Frontal cortex (tissue), 4 donors: ENCODE measurements at places on chromosomes 11 and 22. TPM values are rescaled to one million over a fixed set of nuclear protein-coding genes. Genes with fewer than 3 reads are reported as not detected.

The TMPRSS6 gene
- total RNA-seq = not detected

The SEC14L6 gene
- 0.82 TPM for total RNA-seq

The SESN3 gene
- 62.4 TPM for total RNA-seq

The XNDC1N gene
- total RNA-seq = 4.9 TPM

The RAB1B gene
- 22.8 TPM for total RNA-seq

The SAA4 gene
- total RNA-seq = not detected

The MOGAT2 gene
- not detected for total RNA-seq

The SRSF8 gene
- total RNA-seq = 20.0 TPM

The SAA1 gene
- not detected for total RNA-seq

The B4GALNT4 gene
- 88.9 TPM for total RNA-seq

The OOSP3 gene
- total RNA-seq = not detected

The SYT9 gene
- 7.3 TPM for total RNA-seq

The TSPAN4 gene
- 14.3 TPM for total RNA-seq

The SEPTIN5 gene
- total RNA-seq = 132 TPM

The TRIOBP gene
- 10.6 TPM for total RNA-seq

The ARCN1 gene
- 71.3 TPM for total RNA-seq

The SMIM35 gene
- total RNA-seq = not detected

The RTN3 gene
- 239 TPM for total RNA-seq
